GOT3 (cell line): ENCODE measurements at places on chromosomes 11 and 22.

DNA sequence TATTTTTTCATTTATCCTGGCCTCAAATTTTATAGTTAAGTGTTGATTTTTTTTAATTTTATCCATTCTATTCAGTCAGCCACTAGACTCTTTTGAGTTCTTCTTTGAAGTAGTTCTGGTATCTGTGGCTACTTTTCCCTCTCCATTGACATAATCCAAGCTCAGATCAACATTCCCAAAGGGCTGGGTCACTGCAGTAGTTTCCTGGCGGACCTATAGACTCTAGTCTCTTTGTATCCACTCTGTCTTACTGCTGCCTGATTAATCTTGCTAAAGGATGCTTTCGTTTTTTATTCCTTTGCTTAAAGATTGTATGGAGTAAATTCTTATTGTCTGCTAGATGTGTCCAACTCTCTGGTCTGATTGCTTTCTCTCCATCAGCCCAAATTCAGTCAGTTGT lies 87.6 kb downstream of the UVRAG start:
- DNase-seq, result no peak

GRCh38 chr22:43541022-43541421 lies 129.2 kb downstream of the MPPED1 start:
- DNase-seq, result no peak

DNA sequence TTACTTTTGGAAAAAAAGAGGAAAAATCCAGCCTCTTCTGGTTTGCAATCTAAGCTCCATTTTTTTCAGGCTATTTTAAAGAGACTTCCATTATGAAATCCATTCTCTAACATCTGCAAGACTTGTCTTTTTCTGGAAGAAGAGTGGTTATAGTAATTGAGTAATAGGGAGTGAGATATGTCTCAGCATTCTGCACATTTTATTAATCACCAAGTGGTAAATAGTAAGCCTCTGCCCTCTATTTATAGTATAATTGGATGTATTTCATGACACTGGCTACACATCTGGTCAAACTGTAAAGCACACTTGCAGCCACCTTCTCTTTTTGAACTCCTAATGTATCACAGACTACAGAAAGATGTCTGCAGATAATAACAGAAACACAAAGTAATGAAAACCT lies 391.1 kb downstream of the ETS1 start:
- no peak for DNase-seq

GRCh38 chr11:45915446-45915845 lies 2.2 kb downstream of the PEX16 start:
- no peak for DNase-seq

DNA sequence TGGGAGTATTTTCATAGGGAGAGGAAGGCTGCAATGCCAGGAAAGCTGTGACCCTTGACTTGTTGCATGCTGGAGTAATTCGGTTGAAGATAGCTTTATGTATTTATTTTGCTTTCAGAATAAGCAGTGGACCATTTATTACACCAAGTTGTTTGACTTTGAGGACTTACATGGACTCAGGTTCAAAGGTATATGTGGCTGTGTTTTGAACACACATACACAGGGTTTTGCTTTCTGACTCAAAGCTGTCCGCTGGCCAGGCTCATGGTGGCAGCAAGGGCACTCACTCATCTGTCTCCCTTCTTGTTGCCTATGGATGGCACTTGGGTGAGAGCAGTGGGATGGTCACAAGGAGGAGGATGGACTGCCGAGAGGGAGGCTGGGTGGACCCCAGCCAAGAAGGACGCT lies 6.5 kb downstream of the TIMP3 start:
- DNase-seq, result no peak

GRCh38 chr11:99522467-99523173 lies 501.9 kb downstream of the CNTN5 start:
- DNase-seq, result no peak

DNA sequence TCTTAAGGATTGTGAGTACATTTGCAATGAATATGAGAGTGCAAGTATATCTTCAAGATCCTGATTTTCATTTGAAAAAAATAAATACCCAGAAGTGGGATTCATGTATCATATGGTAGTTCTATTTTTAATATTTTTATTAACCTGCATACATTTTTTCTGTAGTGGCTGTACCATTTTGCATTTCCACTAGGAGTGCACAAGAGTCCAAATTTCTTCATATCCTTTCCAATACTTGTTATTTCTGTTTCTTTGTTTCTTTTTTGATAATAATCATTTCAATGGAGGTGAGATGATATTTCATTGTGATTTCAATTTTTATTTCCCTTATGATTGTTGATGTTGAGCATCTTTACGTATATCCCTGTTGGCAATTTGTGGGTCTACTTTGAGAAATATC lies 759.8 kb upstream of the CNTN5 start:
- no peak for DNase-seq

- DNase-seq, result no peak
Observed at GRCh38 chr11:19076744-19077589, 16.4 kb upstream of the MRGPRX2 start.

DNA sequence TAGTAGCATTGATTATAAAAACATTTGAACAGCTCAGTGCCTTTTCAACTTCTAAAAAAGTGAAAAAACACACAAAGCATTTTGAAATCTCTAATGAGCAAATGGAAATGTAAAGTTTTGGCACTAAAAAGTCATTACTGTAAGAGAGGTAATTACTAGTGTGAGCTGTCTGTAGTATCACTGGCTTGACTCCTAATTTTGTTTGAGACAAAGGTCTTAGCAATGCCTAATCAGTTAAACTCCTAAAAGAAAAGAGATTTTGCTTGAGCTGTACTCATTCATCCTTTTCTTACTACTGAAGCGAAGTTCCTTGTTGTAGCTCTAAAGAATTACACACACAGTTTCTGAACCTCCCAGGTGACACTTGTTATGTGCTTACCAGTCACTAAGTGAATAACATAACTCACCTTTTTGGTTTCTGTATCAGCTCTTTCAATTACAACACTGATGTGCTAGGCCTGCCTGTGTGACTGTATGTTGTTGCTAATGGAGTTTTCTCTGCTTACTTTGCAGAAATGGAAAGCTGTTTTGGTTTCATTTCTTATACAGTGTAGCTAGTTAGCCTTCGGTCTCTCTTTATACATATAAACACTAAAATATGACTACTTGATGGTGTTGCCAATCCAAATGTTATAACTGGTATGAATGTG lies 924.4 kb upstream of the TENM4 start:
- no peak for DNase-seq

DNA sequence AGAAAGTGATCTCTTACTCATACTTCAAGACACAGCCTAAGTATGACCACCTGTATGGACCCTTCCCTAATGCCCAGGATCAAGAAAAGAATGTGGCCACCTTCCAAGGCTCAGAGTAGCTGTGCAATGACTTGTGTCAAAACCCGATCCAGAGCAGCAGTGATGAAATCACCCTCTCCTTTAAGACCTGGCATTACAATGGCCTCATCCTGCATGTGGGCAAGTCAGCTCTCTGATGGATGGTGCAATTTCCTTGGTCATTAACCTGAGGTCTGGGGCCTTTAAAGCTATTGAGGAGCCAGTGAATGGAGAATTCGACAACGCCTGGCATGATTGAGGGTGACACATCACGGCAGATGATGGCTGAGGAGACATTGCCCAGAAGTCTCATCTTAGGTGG lies 9.1 kb upstream of the TUBA8 start:
- no peak for DNase-seq

DNA sequence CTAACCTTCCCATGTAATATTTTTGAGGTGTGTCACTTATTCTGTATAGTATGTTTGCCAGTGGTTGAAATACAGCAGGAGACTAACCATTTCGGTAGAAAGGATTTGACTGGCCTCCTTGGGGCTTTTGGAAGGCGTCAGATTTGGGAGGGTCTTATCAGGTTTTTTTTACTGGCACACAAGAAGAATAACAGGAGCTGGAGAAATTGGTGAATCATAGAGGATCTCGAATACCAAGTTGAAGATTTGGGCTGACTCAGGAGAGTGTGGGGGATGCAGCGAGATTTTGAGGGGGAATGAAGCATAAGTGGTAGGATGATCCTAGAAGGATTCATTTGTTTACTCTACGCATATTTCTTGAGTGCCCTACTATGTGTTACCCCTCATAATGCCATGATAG lies 200.5 kb downstream of the DDX10 start:
- DNase-seq, result no peak

GRCh38 chr22:49310354-49310753 lies 517.3 kb downstream of the BRD1 start:
- DNase-seq, result no peak

DNA sequence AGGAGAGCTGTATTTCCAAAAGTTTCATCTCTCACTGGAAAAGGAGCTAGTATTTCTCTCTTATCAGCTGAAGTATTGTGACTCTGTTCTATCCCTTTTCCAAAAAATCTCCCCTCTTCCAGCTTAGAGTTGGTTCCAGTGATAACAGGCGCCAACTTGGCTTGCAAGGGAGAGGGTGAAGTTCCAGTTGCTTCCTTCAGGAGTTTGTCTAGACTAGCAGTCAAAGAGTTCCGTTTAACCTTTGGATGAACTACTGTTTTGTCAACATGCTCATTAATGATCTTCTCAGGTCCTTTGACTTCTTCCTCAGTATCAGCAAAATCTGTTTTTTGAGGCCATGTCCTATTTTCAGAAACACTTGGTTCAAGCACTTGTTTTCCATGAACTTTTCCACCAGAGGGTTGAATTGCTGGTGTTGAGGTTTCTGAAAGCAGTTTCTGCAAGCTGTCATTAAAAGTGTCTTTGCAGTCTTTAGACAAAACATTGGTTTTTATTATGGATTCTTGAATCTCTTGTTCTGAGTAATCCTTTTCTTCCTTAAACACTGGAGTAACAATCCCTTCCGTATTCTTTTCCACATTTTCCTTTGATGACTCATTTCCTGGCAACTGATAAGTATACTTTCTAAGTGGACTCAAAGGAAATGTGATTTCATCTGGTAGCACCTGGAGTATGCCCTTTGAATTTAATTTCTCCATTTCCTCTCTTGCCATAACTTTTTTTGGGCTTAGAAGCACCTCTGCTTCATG lies 39.7 kb upstream of the CCDC89 start:
- no peak for DNase-seq

- no peak for DNase-seq
Observed at GRCh38 chr11:8000390-8000789, 13.3 kb downstream of the EIF3F start.

DNA sequence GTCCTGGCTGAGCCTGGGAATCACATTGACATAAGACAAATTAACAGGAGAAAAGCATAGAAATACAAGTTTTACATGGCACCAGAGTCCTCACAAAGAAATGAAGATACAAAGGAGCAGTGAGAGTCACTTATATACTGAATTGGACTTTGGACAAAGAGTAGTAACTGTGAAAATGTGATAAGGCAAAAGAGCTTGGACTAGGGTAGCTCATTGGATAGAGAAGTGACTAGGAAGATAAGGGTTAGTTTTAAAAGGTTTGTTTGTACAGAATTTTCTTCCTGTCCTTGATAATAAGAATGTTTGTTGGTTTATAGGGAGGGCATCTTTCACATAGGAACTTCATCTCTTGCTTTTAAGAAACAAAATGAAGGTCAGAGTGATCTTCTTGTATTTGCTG lies 17.9 kb upstream of the NUCB2 start:
- DNase-seq, result no peak
